ENCODE measurements at places on chromosomes 4 and X.

DNA sequence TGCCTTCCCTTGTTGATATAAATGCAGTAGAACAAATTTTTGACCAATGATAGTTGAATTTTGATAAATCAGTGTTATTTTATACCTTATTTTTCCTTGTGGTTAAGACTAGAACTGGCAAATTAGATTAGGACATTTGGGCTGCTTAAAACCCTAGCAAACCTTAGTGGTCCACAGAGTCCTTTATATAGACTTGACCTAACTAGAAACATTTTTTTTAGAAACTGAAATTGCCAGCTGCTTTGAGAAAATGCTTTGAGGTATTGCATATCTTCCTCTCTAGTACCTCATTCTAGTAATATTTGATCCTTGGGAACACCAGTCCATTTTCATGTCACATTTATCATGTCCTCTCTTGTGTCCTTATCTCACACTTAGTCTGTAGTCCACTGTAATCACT, 580.3 kb downstream of the FSTL5 start:
- no peak for DNase-seq

DNA sequence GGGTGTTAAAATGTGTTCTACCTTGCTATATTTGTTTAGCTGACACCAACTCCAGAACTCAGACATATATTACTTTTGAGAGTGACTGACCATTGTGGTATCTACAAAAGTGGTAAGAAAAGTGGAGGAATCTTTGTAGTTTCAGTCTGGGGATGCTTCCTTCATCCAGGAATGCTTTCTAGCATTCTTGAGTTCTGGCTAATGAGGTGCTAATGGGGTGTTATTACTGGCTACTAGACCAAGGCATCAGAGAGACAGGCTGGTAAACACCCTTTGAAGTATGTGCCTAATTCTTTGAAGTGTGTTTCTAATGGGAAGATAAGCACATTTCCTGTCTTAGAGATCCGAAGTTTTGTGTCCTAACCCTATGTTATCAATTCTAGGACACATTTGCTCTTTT, 310.4 kb downstream of the SPRY1 start:
- no peak for DNase-seq

DNA sequence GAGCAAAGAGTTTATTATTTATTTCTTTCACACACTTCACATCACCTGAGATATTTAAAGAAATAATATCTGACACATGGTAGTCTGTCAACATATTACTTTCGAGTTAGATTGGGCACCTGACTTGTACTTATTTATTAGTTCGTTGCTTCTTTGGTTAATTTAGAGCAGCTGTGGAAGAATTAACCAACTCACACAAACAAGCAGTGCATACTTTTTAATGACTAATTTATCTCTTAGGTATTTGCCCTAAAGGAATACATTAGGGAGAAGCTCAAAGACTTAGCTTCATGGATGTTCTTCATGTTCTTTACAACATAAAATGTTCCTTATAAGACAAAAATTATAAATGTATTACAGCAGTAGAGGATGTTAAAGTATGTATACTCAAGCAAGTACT, 242.9 kb downstream of the ARHGAP24 start:
- no peak for DNase-seq

GRCh38 chr4:143424276-143424675, 87.6 kb downstream of the GAB1 start:
- no peak for DNase-seq

DNA sequence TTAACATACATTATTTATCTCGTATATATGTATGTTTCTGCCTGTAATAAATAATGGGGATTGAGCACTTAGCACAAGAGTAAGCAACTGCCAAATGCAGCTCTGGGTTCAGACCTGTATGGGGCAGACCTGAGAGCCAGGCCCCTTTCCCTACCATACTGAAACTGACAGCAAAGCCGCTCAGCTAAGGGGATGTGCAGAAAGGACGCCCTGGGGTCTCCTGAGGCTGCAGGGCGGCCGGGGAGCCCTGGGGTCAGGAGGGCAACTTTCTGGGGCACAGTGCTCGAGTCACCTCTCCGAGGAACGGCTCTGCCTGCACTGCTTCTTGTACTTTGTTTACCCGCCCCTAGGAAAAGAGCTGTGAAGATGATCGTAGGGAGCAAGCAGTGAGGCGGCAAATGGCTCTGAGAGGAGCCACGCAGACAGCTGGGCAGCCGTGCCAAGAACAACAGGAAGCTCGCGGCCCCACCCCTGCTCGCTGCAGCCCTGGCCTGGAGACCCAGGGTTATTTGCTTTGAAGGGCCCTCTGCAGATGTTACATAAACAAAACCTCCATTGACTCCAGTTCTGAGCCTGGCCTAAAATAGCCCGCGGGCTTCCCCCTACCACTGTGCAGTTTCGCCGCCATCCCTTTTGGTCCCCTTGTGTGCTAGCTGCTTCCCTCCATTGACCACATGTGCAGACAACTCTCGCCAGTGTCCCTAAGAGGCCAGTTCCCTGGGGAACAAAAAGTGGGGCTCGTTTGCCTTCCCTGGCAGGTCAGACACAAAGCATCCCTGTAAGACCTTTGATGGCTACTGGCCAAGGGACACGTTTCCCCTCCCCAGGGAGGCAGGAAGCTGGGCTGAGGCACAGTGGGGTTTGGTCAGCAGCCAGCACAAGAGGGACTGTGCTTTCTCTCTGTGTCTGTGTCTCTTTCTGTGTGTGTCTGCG, 111.3 kb upstream of the LNX1 start:
- DNase-seq: no peak

GRCh38 chrX:15158736-15159406, 111.0 kb downstream of the ASB9 start:
- no peak for DNase-seq

GRCh38 chr4:166341992-166342391, 469.0 kb downstream of the TLL1 start:
- no peak for DNase-seq

GRCh38 chr4:47647544-47647943, 162.5 kb downstream of the ATP10D start:
- DNase-seq: no peak

DNA sequence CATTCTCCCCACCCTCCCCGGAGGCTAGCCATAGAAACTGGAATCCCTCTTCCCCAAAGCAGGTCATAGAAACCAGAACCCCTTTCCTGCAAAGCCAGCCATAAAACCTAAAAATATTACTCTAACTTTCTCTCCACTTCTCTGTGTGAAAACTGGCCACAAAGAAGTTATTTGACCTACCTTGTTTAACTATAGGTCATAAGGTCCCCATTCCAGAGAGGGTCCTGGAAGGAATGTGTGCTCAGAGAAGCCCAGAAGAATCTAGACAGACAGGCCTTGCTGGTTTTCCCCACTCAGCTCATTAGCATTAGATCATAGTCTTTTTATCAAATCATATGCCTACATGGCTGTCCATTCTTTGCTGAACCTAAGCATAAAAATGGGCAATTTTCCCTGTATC, 52.8 kb upstream of the TEX13A start:
- DNase-seq: no peak

GRCh38 chr4:91147067-91147466, 1019.9 kb downstream of the CCSER1 start:
- no peak for DNase-seq

DNA sequence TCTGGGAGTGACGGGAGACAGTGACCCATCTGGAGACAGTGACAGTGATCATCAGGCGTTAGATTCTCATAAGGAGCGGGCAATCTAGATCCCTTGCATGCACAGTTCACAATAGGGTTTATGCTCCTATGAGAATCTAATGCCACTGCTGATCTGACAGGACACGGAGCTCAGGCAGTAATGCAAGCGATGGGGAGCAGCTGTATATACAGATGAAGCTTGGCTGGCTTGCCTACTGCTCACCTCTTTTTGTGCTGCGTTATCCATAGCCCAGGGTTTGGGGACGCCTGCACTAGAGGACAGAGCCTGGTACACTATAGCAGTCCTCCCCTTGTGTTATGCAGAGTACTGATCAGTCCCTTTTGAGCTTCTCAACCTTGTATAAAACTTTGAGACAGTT, 23.5 kb downstream of the NFKB1 start:
- DNase-seq: no peak

DNA sequence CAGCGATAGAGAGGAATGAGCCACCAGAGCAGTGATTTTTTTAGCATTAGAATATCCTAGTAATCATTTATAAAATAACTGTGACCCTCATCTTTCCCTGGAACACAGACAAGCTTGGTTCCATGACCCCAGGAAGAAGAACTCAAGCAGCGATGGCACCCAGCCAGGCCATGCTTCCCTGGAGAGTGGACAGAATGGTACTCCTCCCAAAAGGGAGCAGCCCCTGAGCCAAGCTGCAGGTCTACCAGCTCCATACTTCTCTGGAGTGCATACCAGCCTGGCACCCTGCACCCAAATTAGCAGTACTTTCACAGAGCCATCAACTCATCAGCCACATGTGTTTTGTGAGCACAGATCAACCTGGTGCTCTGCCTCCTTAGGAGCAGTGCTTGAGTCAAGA, 310.9 kb upstream of the PCDH10 start:
- DNase-seq: no peak

DNA sequence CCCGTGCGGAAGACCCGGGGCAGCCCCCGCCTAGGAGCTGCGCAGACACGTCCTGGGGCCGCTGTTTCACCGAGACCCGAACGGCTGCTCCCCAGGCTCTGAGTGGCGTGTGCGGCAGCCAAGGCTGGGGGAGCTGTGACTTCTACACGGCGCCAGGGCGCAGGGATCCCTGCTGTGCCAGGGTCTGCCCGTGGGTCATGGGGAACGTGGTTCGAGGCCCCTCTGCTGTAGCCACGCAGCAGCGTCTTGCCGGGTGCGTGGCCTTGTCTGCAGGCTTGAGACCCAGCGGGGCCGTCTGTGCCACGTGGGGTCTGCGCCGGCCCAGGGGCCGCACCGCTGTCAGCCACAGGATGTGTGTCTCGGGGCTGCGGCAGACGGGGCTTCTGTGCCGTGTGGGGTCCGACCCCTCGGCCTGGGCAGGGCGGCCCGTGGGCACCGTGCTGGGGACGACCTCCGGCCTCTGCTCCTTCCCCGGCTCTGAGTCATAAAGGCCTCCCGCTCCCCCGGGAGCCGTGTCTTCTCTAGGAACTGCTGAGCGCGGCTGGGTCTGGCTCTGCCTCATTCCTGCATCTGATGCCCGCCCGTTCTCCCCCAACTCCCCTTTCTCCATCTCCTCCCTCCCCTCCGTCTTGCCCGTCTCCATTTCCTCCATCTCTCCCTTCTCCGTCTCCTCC, 12.7 kb upstream of the GTPBP6 start:
- DNase-seq: no peak

- DNase-seq: no peak
These were observed 21.7 kb downstream of the KIAA0232 start for GRCh38 chr4:6804082-6804752.

DNA sequence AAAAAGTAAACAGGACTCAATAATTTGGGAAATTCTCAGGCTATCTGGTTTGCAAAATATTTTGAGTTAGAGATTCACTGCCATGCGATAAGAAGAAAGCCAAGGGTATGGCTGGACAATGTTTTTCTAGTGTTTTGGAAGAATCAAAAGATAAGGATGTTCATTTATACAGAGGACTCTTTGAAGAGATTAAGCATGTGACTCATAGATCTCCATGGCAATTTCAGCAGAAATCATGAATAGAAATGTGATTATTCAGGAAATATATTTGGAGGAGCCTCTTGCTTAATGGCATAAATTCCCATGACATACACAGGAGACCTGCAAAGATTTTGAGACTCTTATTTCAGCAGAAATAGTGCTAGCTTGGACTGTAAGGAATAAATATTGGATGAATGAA, 16.7 kb upstream of the FRAS1 start:
- DNase-seq: no peak

- no peak for DNase-seq
These were observed 44.8 kb downstream of the SMARCA5 start for GRCh38 chr4:143558286-143558685.

DNA sequence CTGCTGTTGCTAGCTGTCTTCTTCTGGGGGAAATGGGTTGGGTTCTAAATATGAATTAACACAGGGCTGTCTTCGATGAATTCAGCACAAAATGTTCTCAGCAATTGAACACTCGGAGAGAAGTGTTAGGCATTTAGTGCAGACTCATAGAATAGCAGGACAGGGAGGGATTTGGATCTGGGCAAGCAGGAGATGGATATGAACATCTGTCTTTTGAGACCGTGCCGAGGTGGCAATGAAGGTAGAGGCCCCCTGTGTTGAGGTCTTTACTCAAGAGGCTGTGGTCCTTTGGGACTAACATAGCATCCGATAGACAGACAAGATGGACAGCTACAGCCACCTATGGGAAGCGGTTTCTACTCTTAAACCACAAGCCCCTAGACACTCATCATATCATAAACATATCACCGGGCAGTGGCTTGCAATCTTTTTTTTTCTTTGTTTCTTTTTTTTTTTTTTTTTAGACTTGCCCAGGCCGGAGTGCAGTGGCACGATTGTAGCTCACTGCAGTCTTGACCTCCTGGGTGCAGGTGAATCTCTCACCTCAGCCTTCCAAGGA, 6.7 kb downstream of the CD99 start:
- DNase-seq: no peak

GRCh38 chr4:187108845-187109244, 385.2 kb upstream of the FAT1 start:
- no peak for DNase-seq

GRCh38 chr4:128542047-128542446, 254.4 kb upstream of the PGRMC2 start:
- no peak for DNase-seq

GRCh38 chrX:13697455-13697854, 8.5 kb downstream of the RAB9A start:
- DNase-seq: no peak

DNA sequence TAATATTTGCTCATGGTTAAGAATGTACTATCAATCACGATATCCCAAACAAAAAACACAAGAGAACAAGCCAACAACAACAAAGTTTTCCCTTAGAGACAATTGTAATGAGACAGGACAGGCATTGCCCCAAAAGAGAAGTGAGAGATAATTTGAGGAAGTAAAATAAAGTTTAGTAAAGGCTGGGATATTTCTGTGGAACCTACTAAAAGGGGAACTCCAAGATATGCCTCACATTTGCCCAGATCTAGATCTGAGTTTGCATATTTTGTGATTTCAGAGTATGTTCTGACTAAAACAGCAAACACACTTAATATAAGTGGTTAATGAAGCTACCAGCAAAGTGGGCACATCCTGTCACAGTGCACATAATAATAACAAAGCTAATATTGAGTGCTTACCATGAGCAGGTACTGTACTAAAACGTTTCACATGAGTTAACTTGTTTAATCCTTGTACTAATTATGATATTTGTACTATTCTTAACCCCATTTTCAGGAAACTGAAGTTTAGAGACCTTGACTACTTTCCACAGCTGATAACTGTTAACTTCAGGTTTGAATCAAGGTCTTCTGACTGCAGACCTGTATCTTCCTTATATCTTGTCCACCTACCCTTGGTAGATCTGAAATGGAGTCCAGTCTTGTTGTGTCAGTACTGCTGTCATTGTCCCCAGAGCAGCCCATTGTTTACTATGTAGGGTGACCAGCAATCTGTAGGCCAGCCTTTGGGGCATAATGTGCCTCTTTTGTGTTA, 26.0 kb upstream of the BMP2K start:
- no peak for DNase-seq

GRCh38 chrX:129116676-129117470, 406.4 kb downstream of the SMARCA1 start:
- DNase-seq: no peak

GRCh38 chrX:130415201-130415600, 13.4 kb downstream of the RBMX2 start:
- no peak for DNase-seq

- DNase-seq: no peak
These were observed 68.7 kb downstream of the MGST2 start for GRCh38 chr4:139734201-139734874.

GRCh38 chr4:87965501-87965975, 10.0 kb upstream of the SPP1 start:
- DNase-seq: no peak

GRCh38 chr4:95432466-95432865, 116.3 kb downstream of the UNC5C start:
- DNase-seq: no peak

- no peak for DNase-seq
These were observed 1.1 kb downstream of the RPS6KA6 start for GRCh38 chrX:84186603-84187532.
